Melanocyte of skin (primary cell): ENCODE measurements at places on chromosomes 7 and 10. TPM values are rescaled to one million over a fixed set of nuclear protein-coding genes. Genes with fewer than 3 reads are reported as not detected.

ELFN1 gene
- 0.33 and 0.77 TPM in 2 replicates for total RNA-seq

LRRN3 gene
- total RNA-seq, result 1.9 and 2.7 TPM in 2 replicates

IL6 gene
- total RNA-seq, result 14.5 and 45.1 TPM in 2 replicates

SPDYE11 gene
- total RNA-seq, result not detected in 2 replicates

ZNF37A gene
- total RNA-seq, result 11.0 and 17.4 TPM in 2 replicates

GPR26 gene
- not detected in 2 replicates for total RNA-seq

GPC2 gene
- 1.7 and 4.5 TPM in 2 replicates for total RNA-seq

TLX1 gene
- not detected in 2 replicates for total RNA-seq

ANKRD2 gene
- 0.33 and 0.77 TPM in 2 replicates for total RNA-seq

NUTM2E gene
- total RNA-seq, result not detected in 2 replicates

RSPH10B2 gene
- total RNA-seq, result under 0.01 and 0.34 TPM in 2 replicates

CPED1 gene
- total RNA-seq, result 0.15 and 0.67 TPM in 2 replicates

DENND2A gene
- 23.4 and 23.6 TPM in 2 replicates for total RNA-seq

PON1 gene
- not detected in 2 replicates for total RNA-seq

PSAP gene
- 1,603 and 1,857 TPM in 2 replicates for total RNA-seq

NRCAM gene
- 33.4 and 61.8 TPM in 2 replicates for total RNA-seq
